Common myeloid progenitor, CD34-positive (primary cell): ENCODE measurements at places on chromosomes 6 and 20.

- no peak for DNase-seq
Measured at GRCh38 chr6:132814716-132815570, 574 bp downstream of the RPS12 start.

DNA sequence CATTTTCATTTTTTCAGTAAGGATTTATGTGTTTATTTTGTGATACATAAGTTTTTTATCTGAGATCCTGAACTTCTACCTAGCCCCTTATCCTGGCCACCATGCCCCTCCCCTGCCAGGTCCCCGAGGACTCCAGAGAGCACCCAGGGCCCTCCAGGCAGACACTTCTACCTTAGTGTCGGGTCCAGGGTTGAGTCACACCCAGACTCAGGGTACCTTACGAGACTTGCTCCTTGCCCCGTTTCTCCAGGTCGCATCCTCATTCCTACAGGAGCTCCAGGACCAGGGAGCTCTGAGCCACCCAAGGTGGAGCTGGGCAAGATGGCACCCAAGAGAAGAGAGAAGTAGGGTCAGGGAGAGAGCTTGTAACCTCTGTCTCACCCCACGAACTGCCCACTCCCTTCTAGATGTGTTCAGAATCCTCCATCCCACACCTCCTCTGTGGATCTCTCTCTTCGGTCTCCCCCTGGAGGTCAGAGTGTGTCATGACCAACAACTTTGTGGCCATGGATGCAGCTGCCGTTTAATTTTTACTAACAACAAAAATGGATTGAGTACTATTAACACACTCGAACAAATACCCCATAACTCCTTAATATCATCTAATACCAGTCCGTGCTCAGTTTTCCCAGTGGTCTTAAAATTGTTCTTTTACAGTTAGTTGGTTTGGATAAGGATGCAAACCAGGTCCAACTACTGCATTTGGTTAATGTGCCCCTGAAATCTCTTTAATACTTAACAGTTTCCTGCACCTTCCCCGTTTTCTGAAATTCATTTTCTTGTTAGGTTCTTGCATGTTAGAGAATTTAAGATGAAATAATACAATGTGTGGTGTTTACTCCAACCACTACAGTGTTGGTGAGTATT, 130.6 kb upstream of the INSM1 start:
- peak; percentile 27 for DNase-seq

- no peak for DNase-seq
Measured at GRCh38 chr6:135522965-135523692, 25.6 kb upstream of the AHI1 start.

- no peak for DNase-seq
Measured at GRCh38 chr6:49198015-49198414, 265.0 kb downstream of the MMUT start.

DNA sequence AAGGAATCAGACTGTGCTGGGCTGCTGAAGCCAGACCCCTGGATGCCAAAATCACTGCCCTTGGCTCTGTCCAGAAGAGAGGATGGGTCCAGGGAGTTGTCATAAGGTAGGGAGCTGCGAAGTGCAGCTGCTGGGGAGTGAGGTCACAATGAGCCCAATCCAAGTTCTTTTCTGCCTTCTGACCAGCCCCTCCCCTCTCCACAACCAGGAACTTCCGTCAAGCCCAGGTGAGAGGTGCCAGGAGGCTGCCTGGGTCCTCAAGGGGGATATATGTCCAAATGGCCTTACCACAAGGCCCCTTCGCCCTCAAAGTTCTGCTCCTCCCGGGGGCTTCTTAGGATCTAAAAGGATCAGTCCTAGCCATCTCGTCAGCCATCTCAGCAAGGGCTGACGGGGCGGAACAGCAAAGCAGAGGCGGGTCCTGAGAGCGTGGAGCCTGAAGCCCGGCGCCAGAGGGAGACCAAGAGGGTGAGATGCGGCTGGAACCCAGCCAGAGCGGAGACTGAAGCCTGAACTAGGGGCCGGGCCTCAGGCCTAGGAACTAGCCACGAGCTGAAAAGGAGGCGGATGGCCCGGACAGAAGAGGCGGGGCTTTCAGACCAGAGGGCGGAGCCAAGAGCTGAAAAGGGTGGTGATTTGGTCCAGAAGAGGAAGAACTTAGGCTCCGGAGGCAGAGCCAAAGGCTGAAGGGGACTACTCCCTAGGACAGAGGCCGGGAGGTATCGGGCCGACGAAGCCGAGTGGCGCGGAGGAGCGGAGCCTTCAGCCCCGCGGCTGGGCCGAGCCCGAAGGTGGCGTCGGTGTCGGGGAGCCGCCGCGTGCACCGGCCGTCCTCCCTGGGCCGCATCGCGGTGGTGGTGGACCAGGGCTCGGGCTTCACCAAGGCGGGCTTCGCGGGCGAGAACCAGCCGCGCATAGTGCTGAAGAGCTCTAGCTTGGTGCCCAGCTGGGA, at the start of gene ACTL10:
Gene ACTL10 (plus strand): TSS at position 651 of the 952 bp plus-strand sequence. CDS start 555 bp downstream, outside the sequence.
- DNase-seq: peak; percentile 99

DNA sequence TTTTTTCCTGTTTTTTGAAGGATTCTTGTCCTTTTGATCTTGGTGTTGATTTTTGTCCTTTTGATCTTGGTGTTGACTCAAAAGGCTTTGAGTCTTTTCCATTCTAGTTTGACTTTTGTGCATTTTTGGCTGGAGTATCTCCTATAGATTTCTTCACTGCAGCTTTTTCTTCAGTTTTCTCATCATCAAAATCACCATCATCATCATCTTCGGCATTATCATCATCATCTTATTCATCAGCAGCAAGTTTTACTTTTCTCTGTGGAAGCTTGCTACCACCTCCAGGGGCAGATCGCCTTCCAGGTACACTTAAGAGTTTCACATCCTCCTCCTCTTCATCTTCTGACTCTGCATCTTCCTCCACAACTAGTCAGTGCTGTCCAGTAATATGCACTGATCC, 56.5 kb upstream of the MCHR2 start:
- DNase-seq: no peak

DNA sequence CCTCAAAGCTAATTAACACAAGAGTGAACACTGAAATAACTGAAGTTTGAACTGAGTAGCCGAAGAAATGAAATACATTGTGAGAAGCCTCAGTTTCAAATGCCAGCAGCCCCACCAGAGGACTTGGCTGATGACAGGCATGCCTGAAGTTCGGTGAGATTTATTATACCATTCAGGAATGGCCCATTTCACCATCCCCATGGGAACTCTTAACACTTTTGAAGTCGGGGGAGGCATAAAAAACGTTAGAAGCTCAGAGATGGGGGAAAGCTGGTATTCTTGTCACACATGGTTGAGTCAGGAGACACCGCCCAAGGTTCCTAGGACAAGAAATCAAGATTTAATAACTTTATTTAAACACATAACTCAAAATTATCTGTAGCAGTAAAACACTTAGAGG, 17.6 kb upstream of the SLC22A3 start:
- no peak for DNase-seq

DNA sequence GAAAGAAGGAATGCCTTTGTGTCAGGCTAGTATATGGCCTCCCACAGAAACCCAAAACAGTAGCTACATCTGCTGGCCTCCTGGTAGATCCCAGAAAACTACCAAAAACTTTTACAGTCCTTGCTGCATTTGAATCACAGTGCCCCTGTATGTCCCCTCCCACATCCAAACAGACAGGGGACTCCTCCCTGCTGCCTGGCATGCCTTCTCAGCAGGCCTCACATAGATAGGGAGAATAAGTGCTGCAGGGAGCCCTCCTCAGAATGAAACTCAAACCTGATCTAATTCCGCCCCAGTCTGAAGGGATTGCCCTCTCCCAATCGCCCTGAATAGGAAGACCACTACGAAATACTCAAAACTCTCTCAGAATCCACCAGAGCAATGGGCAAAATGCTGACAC, 14.1 kb upstream of the DEFB116 start:
- no peak for DNase-seq

DNA sequence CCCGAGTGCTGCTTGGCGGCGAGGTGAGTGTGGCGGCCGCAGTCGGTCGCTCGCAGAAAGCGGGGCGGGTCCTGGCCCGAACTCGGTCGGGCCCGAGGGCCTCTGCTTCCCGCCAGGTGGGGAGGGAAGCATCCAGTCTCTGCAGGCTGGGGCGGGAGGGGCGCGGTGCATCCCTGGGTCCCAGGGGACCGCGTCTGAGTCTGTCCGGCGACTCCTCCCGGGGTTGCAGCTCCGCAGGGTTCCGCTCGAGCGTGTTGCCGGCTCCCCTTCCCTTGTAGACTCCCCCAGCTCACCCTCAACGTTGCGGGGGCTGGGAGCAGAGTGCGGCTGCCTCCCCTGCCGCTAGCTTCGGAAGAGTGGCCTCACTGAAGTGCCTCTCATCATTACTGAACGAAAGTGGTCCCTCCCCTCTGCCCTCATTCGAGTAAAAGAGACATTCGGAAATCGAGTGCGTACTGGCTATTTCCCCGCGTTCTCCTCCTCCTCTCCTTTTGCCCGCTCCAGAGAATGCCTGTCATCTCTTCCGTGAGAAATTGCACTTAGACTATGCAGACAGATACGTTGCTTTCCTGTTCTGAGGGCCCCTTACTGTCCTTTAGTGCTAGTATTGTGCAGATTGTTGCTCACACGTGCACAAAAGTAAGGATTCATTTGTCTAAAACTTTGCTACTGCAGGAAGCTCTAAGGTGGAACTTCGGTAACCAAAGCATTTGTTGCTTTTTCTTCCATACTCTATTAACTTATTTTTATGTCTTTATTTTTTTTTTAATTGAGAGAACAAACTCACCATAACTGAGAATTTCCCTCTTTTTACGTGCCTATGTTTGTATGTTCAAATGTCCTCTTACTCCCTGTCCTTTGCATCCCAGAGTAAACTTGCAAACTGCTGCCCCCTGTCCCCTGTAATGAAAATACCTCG, 751 bp downstream of the MAP3K4 start:
- DNase-seq: peak; percentile 63

DNA sequence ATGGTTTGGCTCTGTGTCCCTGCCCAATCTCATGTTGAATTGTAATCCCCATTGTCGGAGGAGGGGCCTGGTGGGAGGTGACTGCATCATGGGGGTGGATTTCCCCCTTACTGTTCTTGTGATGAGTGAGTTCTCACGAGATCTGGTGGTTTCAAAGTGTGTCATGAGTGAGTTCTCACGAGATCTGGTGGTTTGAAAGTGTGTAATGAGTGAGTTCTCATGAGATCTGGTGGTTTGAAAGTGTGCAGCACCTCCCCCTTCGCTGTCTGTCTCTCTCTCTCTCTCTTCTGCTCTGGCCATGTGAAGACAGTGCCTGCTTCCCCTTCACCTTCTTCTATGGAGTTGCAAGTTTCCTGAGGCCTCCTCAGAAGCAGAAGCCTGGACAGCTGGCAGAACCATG, 87.6 kb downstream of the MYLK4 start:
- peak; percentile 10 for DNase-seq

- no peak for DNase-seq
Measured at GRCh38 chr6:136744889-136745288, 47.4 kb downstream of the MAP3K5 start.

- DNase-seq: no peak
Measured at GRCh38 chr20:36483209-36483918, 58.0 kb upstream of the MYL9 start.

- DNase-seq: no peak
Measured at GRCh38 chr6:84442208-84442607, 214.8 kb upstream of the CEP162 start.

GRCh38 chr6:168078943-168079405, at the start of gene FRMD1:
Gene FRMD1 (minus strand): TSS chr6:168079212. CDS start chr6:168079094, 118 bp downstream.
- DNase-seq: no peak

DNA sequence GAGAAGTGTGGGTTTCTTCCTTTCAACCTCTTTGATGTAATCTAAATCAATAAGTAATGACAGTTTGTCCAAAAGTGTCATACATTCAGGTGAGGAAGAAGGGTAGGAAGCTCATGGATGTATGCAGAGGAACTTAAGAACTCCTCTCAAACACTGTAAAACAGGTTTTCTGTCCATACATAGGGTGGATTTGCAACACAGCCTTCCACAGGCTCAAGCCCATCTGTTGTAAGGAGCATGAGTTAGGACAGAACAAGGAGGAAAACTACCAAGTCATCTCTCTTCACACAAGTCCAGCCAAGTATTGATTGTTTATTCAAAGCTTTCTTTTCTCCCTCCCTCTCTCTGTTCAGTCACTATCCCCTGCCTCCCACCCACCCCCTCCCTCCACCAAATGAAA, 49.0 kb upstream of the CDYL start:
- DNase-seq: no peak

DNA sequence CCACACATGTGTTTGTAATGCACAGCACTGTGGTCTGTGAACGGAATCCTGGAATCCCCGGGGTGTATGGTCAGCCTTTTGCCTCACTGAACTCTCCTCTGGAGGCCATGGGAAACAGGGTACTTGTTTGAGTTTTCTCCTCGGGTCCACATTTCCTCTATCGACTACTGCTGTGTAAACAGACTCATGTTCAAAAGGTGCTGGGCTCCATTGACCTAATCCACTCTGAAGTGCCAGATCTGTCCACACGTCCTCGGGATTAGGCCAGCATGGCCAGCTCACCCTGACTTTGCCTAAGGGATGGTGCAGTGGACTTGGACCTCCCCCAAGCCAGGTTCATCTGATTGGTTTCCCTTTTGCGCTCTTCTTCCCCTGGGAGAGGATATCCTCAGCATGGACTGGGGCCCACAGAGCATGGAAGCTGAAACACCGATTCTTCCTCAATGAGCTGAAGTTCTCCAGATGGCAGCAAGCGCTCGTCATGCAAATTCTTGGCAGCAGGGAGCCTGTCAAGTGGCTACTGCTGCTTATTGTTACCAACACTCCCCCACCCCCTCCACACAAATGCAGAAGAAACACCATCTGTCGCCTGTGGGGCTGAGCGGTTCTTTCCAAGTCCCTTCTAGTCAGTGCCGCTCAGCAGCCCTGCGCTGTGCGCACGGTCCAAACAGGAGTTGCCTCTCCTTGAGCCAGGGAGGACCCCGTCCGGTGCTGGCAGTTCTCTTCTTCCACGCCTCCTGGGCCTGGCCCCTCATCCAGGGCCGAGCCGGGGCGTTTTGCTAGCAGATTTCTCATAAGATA, 292.6 kb upstream of the MARCKS start:
- peak; percentile 45 for DNase-seq

- no peak for DNase-seq
Measured at GRCh38 chr6:1123386-1124375, 188.2 kb upstream of the FOXQ1 start.

DNA sequence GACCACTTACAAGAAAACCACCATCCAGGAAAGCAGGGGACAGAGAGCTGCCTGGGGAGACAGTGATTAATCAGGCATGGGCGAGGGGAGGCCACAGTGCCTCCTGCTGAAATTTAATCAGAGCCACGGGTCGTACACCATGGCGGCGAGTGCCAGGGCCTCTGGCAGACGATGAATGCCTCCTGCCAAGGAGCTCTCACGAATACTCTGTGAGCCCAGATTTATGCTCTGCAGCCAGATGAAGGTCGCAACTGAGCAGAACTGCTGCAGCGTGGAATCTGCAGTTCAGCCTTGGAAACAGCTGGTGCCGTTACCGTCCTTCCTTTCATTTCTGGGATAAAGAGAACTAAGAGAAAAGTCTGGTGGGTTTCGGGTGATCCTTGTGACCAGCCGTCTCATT, 85.6 kb downstream of the BFSP1 start:
- no peak for DNase-seq
